Activated CD8-positive, alpha-beta memory T cell treated with anti-CD3 and anti-CD28 coated beads for 1 hour (primary cell): ENCODE measurements at places on chromosomes 4 and X.

DNA sequence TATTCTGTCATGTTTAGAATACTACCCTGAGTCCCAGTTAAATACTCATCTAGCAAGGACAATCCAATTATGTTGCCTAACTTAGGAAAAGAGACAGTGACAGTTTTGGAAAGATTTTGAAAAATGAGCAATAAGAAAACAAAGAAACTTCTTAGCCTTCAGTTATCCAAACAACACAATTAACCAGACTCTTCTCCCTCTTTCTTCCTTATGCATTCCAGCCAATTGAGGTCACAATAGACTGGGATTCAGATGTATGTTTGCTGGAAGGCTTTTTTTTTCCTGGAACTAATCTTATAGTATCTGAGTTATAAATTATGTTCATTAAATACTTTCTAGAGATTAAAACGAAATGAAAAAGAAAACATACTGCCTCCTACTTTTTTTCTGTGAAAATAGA lies 109.6 kb downstream of the GUCY2F start:
- no peak for DNase-seq

DNA sequence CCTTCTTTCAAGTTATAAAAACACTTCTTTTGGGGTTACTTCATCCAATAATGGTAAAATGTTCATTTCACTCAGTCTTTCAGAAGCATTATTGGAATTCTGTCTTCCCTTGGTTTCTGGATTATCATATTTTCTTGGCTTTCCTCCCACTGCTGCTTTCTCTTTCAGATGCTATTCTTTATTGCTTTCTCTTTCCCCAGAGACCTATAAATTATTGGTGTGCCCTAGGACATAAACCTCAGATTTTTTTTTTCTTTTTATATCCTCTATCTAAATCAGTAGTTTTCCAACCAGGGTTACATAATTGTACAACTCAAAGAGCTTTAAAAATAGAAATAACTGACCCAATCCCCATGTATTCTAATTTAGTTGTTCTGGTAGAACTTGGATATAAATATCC lies 1005.5 kb downstream of the ARAP2 start:
- no peak for DNase-seq

DNA sequence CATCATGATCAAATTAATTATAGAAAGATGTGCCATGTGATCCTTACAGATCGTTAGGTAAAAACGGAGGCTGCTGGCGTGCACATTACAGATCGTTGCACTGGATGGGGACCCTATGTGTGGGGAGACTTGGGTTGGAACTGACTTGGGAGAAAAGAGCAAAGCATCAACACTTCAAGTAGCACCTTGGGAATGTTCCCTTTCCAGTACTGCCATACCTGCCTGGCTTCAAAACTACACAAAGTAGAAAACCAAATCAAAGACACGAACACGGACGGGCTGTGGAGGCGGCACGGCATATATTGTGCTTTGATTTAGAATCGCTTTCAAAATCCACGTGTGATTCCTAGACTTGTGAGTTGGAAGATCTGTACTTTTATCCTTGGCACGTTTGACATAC lies 898 bp downstream of the CMC4 start:
- no peak for DNase-seq

DNA sequence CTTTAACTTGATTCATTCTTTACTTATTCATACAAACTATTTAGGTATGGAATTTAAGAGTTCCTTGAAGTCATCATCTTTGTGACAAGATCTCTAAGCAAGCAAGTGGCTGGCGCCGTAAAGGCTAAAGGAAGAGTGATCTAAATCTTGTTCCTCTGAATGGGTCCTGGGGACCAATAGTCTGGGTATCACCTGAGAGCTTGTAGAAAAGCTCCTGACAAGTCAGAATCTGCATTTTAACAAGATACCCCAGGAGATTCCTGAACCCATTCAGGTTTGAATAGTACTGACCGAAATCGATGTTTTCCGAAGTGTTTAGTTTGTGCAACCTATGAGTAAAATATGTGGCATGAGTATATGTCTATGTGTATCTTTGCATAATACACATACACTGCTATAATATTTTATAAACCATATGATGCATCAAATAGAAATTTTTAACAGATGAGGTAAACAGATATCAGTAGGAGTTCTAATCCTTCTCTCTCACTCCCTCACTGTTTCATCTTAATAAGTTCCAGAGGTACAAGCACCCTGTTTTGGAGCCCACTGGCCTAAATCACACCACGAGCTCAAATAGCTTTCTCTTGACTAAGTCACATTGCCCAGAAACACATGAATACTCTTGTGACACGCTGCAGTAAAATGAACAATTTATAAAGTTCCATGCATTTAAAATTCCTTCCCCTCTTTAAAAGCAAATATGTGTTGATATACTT lies 170.0 kb downstream of the RELL1 start:
- no peak for DNase-seq

GRCh38 chrX:6983207-6983955 lies 164.1 kb upstream of the STS start:
- no peak for DNase-seq

- no peak for DNase-seq
These were observed 78.7 kb downstream of the CLNK start for GRCh38 chr4:10605746-10606482.

DNA sequence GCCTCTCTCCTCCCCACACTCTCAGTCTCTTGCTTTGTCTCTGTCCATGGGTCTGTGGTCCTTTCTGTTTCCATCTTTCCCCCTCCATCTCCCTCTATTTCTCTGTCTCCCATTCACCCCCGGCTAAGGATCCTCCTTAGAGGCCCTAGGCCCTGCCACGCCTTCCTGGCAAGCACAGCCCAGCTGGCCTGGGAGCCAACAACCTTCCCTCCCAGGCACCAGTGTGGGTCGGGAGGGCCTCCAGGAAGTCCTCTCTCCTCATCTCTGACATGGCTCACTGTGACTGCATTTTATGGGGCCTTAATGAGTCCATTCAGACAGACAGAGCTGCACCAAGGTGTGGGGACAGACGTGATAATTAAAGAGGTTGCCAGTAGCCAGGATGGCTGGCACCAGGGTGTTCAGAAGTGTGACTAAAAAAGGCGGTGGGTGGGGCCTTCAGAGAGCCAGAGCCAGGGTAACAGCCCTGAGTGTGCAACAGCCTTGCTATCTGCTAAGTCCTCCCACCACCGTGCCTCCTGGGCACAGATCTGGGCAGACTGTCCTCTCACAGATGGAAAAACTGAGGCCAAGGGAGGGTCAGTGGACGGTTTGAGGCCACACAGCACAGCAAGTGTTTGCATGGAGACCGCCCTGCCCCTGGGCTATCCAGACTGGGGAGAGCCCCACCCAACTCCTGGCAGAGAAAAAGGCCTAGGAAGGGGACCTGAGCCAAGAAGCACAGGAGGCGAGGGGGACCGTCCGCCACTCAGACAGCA lies 31.5 kb downstream of the BLOC1S4 start:
- no peak for DNase-seq

DNA sequence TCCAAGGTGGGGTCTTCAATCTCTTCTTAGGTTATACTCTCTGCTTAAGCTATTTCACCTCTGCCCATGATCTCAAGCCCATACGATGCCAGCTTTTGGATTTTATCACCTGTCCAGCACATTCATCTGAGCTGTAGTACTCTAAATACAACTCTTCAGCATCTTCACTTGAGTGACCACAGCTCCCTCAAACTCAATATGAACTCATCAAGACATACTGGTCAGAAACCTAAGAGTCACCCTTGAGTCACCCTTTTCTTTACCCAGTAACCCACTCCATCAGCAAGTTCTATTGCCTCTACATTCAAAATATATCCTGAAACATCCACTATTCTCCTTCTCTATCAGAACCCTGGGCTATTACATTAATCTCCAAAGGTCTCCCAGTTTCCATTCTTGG lies 69.4 kb downstream of the DCHS2 start:
- no peak for DNase-seq

- DNase-seq: no peak
These were observed 1977.9 kb upstream of the ADGRL3 start for GRCh38 chr4:59222221-59222620.

DNA sequence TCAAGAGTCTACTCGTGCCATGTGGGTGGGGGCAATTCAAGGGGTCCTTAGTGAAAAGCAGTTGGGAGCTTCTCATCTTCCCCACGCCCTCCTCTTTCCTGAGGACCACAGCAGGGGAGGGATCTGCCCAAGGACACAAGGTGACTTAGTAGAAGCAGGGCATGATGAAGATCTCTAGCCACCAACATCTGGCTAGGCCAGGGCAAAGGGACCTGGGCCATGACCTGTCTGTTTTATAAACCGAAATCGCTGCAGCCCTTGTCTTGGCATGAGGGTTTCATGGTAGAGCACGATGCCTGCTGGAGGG lies 5.1 kb downstream of the G6PD start:
- DNase-seq: no peak
